ENCODE measurements at places on chromosomes 13 and 19.

GRCh38 chr19:38852231-38853044, 2.7 kb upstream of the HNRNPL start:
- H3K36me3 ChIP-seq, result peaks cover 21% of the 10 kb centered on the region
- peaks cover 40% of the 10 kb centered on the region for H3K4me1 ChIP-seq
- no peaks in the 10 kb centered on the region for H3K27me3 ChIP-seq
- DNase-seq, result peak; percentile 81

- no peak overlapping the region for H3K27ac ChIP-seq
- no peak for DNase-seq
- no peaks in the 10 kb centered on the region for H3K27me3 ChIP-seq
- H3K4me1 ChIP-seq, result peaks cover 53% of the 10 kb centered on the region
- H3K4me3 ChIP-seq, result no peak overlapping the region
- peaks cover 5% of the 10 kb centered on the region for H3K36me3 ChIP-seq
Measured at GRCh38 chr19:17755443-17755890, 4.2 kb downstream of the FCHO1 start.

DNA sequence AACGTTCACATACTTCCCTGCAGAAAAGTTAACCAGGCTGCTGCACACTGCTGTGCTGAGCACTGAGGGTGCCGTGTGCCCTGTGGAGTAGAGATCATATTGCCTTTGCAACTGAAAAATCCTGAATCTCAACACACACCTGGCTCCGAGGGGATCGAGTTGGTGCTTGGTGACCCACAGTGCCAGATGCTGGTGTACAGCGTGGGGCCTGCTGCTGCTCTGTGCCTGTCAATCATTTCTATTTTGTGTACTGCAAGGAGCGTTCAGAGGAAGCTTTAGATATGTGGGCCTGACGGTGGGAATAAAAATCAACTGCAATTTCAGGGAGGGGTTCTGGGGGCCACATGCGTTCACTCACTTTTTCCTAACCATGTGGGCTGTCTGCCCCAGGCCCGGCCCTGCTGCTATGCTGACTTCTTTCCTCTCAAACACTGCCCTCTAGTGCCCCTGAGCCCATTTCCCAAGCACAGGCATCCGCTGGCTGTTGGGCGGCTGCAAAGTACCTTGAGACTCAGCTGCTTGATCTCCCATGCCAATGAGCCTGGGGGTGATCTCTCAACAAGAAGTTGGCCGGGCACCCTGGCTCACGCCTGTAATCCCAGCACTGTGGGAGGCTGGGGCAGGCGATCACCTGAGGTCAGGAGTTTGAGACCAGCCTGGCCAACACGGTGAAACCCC, 9.7 kb upstream of the LENG8 start:
- no peak for DNase-seq
- H3K4me3 ChIP-seq, result no peak overlapping the region
- no peak overlapping the region for H3K27ac ChIP-seq

DNA sequence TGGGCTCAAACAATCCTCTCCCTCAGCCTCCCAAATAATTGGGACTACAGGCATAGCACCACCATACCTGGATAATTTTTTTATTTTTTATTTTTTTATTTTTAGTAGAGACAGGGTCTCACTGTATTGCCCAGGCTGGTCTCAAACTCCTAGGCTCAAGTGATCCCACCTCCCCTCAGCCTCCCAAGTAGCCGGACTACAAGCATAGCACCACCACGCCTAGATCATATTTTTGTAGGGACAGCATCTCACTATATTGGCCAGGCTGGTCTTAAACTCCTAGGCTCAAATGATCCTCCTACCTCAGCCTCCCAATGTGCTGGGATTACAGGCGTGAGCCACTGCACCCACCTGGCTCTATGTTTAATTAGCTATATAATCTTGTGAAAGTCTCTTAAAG, 114.2 kb downstream of the TRPC4 start:
- DNase-seq, result no peak
- H3K4me3 ChIP-seq, result no peak overlapping the region
- H3K36me3 ChIP-seq, result no peaks in the 10 kb centered on the region
- no peaks in the 10 kb centered on the region for H3K27me3 ChIP-seq
- no peaks in the 10 kb centered on the region for H3K4me1 ChIP-seq
- H3K27ac ChIP-seq, result no peak overlapping the region

DNA sequence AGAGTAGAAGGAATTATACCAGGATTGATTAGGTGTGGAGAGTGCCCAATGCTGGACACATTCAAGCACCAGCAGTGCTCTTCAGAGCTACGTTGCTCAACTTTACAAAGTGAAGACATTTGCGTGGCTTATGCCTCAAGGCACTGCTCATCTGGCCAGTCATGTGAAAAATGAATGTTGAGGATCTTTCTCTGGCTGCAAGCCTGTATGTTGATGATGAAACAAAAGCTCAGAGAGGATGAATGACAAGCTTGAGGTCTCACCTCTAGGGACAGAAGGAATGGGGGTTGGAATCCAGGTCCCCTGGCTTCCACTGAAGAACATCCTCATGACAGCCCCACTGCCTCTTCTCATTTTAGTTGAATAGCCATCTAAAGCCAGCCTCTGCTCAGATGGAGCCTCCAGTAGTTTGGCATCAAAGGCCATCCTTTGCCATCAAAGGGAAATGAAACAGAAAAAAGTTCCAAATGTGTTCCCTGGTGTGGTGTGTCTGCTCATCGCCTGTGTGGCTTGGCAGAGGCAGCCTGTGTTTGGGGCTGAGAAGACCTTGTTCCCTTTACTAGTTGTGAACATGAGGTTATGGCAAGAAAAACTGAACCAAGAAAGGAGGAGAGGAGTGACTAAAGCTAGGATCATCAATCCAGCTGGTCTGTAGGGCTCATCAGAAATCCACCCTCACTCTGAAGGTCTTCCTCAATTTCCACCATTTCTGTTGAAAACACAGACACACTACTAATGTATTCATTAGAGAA, 114.0 kb upstream of the KL start:
- no peak for DNase-seq
- no peaks in the 10 kb centered on the region for H3K27me3 ChIP-seq
- H3K4me1 ChIP-seq, result peaks cover 27% of the 10 kb centered on the region
- H3K27ac ChIP-seq, result no peak overlapping the region

- H3K4me3 ChIP-seq, result no peak overlapping the region
- no peaks in the 10 kb centered on the region for H3K27me3 ChIP-seq
- no peaks in the 10 kb centered on the region for H3K36me3 ChIP-seq
- no peak for DNase-seq
- H3K4me1 ChIP-seq, result peaks cover 8% of the 10 kb centered on the region
Measured at GRCh38 chr13:112979406-112979902, 10.4 kb downstream of the MCF2L start.

DNA sequence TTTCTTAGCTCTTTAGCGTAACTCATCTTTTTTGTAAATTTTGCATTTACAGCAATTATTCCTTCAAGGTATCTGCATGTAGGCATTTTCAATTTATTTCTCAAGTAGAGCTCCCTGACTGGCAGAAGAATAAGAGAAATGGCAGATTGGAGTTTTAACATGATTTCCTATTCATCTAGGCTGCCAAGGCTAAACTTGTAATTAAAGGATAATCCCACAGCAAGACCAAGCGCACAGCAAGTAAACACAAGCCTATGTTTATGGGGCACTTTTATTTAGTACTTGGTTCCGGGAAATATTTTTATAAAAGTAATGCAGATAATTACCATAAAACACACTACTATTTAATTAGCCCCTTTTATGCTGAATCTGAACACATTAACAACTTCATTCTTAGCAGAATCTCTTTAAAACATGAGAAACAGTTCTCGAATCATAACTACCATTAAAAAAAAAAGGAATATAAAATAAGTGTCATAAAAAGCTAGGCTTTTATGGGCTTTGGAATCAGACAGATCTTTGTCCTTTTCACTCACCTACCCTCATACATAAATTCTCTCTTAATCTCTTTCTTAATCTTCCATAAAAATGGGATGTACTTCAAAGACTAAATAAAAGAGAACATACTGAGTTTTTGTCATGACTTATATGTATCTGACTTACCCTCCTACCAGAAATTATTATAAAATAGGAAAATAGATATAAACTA, 961.6 kb upstream of the MIR17HG start:
- no peak overlapping the region for H3K27ac ChIP-seq
- H3K4me1 ChIP-seq, result no peaks in the 10 kb centered on the region

GRCh38 chr13:92224825-92225224, 826.4 kb downstream of the GPC5 start:
- no peaks in the 10 kb centered on the region for H3K4me1 ChIP-seq
- DNase-seq, result no peak
- no peak overlapping the region for H3K27ac ChIP-seq
- no peak overlapping the region for H3K4me3 ChIP-seq
- no peaks in the 10 kb centered on the region for H3K27me3 ChIP-seq

DNA sequence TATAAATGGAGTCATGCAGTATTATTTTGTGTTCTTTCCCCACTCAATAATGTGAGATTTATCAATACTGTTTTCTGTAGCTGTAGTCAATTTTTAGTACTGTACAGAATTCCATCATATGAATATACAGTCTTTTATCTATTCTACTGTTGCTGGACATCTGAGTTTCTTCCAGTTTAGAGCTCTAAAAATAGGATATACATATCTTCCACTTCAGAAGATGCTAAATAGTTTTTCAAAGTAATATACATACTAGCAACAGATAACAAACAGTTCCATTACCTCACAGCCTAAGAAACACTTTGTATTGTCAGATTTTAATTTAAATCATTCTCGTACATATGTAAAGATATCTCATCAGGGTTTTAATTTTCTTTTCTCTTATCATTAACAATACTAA, 149.6 kb downstream of the UGGT2 start:
- no peak overlapping the region for H3K4me3 ChIP-seq
- H3K27me3 ChIP-seq, result no peaks in the 10 kb centered on the region
- no peaks in the 10 kb centered on the region for H3K4me1 ChIP-seq

DNA sequence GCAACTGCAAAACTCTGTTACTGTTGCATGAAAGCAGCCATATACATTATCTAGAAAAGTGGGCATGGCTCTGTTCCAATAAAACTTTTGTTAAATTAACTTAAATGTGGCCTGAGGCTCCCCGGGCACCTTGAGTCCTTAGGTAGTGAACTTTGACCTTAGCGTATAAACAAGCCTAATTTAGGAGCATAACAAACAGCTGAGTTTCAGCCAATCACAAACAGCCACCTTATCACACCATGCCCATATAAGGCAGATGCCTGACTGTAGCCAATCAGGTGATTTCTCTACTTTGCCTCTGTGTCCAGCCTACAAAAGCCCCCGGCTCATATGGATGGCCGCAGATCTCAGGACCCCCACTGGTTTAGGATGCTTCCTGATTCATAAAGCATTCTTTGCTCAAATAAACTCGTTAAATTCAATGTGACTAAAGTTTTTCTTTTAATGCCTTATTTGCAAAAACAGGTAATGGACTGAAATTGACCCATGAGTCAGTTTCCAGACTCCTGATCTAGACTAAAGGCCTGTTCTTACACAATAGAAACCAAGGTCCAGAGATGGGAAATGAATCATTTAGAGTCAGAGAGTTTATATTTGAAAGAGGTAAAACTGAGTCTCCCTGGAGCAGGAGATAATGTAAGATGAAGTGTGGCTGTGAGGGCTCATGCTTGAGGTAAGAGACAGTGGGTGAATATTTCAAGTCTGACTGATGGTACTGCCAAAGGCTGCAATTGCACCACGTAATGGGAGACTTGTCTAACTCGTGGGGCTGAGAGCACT, 130.2 kb downstream of the FGF9 start:
- no peaks in the 10 kb centered on the region for H3K27me3 ChIP-seq
- no peaks in the 10 kb centered on the region for H3K36me3 ChIP-seq
- H3K4me3 ChIP-seq, result no peak overlapping the region
- no peak for DNase-seq

DNA sequence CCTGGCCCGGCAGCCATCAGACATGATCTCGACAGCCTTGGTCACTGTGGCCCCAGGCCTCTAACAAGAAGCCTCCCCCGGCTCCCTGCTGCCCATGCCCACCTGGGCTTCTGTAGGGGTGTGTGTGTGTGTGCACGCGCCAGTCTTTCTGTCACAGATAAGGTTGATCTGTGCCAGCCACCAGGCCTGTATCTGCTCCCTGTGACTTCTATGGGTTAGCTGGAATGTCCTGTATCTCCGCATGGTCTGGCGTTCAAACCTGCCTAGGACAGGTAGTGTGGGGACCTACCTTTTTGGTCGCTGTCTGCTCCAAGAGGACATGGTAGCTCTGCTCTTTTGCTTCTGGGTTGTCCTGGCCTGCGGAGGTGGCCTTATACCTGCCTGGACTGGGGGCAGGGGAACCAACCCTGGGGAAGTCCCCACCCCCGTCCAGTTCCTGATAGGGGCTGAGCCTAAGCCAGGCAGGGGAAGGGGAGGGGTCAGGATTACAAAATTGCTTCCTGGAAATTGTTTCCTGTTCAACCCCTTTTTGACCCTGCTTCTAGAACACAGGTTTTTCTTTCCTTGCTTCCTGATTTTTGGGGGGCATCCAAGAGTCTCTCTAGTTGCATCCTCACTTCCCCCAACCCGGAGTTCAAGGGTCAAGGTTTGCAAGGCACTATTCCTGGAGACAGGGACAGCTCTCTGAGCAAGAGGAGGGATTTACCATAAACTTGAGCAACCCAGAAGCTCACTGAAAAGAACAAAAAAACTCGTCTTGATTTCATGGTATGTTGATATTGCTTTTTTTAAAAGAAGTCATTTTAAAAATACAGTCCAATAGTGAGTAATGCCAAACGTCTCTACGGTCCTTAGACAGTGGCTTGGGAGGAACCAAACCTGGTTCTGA, at the start of gene LRG1:
Gene LRG1 (minus strand): TSS at position 344 of the 889 bp plus-strand sequence. CDS start 23 bp downstream, at position 321.
- H3K4me1 ChIP-seq, result peaks cover 22% of the 10 kb centered on the region
- peak within 1 kb of the TSS; percentile 69 for H3K4me3 ChIP-seq
- H3K27ac ChIP-seq, result peak within 1 kb of the TSS; percentile 45

DNA sequence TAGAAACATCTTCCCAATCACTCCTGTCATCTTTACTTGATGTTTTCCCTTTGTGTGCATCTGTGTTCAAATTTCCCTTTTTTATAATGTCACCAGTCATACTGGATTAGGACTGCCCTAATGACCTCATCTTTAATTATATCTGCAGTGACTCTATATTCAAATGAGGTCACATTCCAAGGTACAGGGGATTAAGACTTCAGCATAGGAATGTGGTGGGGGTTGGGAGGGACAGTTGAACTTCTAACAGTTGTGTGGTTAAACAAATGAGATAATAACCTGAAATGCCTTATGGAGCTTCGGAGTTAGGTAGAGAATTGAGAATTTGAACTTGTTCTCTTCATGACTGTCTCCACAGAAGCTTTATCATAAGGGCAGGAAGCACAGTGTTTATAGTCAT, 23.0 kb downstream of the PAN3 start:
- H3K4me3 ChIP-seq, result no peak overlapping the region
- H3K27ac ChIP-seq, result no peak overlapping the region
- no peak for DNase-seq
- peaks cover 16% of the 10 kb centered on the region for H3K36me3 ChIP-seq

DNA sequence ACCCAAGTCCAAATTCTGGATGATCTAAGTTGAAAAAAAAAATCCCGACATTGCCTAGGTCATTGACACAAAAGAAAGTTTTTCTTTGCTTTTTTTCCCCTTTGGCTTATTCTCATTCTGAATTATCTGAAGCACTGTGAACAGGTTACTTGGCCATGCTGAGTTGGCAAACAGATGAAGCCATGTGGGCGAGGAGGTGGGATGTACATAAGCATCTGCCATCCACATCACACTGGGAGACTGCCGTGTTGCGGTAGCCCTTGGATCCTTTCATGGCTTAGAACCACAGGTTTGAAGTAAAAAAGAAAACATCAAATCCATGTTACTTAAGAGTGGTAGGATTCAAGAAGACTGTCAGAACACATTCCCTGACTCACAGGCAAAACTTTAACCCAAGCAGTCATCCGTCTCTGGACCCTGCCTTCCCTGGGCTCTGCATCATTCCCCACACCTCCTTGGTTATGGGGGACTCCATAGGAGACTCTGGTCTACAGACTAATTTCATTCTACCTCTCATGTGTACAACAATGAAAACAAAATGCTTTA, 242.5 kb upstream of the SERP2 start:
- peaks cover 20% of the 10 kb centered on the region for H3K27me3 ChIP-seq
- no peak overlapping the region for H3K4me3 ChIP-seq
- H3K27ac ChIP-seq, result no peak overlapping the region
- DNase-seq, result no peak
- no peaks in the 10 kb centered on the region for H3K4me1 ChIP-seq
- no peaks in the 10 kb centered on the region for H3K36me3 ChIP-seq
